Activated naive CD8-positive, alpha-beta T cell treated with anti-CD3 and anti-CD28 coated beads, Interleukin-2, amount 50 U/mL, for 24 hours (primary cell): ENCODE measurements at places on chromosomes 7 and 10.

DNA sequence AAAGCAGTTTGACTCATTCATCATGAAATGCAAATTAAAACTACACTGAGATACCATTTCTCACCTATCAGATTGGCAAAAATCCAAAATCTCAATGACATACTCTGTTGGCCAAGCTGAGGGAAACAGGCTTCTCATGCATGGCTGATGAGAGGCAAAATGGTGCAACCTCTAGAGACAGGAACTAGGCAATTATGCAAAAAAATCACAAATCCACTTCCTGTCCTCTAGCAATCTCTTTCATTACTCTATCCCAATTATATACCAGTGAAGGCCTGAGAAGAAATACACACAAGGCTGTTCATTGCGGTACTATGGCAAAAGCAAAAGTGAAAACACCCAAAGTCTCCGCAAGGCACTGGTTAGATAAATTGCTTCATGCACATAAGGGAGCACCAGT is 25.9 kb upstream of the PTPRN2 start:
- H3K4me3 ChIP-seq: no peak overlapping the region
- peaks cover 17% of the 10 kb centered on the region for H3K36me3 ChIP-seq
- no peak for DNase-seq
- no peaks in the 10 kb centered on the region for H3K27me3 ChIP-seq
- no peak overlapping the region for H3K27ac ChIP-seq
- H3K4me1 ChIP-seq: peaks cover 16% of the 10 kb centered on the region

GRCh38 chr7:49631071-49631815 is 142.2 kb upstream of the VWC2 start:
- H3K4me1 ChIP-seq: no peaks in the 10 kb centered on the region
- H3K36me3 ChIP-seq: no peaks in the 10 kb centered on the region
- no peak overlapping the region for H3K4me3 ChIP-seq

GRCh38 chr10:4771554-4772201 is 54.3 kb upstream of the AKR1E2 start:
- no peak overlapping the region for H3K4me3 ChIP-seq
- no peak for DNase-seq
- H3K4me1 ChIP-seq: peaks cover 10% of the 10 kb centered on the region
- no peak overlapping the region for H3K27ac ChIP-seq
- H3K36me3 ChIP-seq: no peaks in the 10 kb centered on the region

- H3K4me3 ChIP-seq: no peak overlapping the region
- H3K36me3 ChIP-seq: no peaks in the 10 kb centered on the region
- H3K27me3 ChIP-seq: peaks cover 57% of the 10 kb centered on the region
- DNase-seq: no peak
- H3K27ac ChIP-seq: no peak overlapping the region
Measured at GRCh38 chr10:30058570-30059132, 735 bp downstream of the JCAD start.
